ENCODE measurements at places on chromosomes 6 and 20. TPM values are rescaled to one million over a fixed set of nuclear protein-coding genes. Genes with fewer than 3 reads are reported as not detected.

- no peak for ATAC-seq
Observed at GRCh38 chr6:158086054-158086503, 82.0 kb downstream of the SERAC1 start.

Gene MAFB
- total RNA-seq, result 6.6 TPM

- ATAC-seq, result no peak
Observed at GRCh38 chr20:53929974-53930650, 140.3 kb downstream of the BCAS1 start.

Gene OR2H1
- 0.05 TPM for total RNA-seq

GRCh38 chr6:152957796-152958195 is 25.0 kb downstream of the FBXO5 start:
- ATAC-seq, result no peak

DNA sequence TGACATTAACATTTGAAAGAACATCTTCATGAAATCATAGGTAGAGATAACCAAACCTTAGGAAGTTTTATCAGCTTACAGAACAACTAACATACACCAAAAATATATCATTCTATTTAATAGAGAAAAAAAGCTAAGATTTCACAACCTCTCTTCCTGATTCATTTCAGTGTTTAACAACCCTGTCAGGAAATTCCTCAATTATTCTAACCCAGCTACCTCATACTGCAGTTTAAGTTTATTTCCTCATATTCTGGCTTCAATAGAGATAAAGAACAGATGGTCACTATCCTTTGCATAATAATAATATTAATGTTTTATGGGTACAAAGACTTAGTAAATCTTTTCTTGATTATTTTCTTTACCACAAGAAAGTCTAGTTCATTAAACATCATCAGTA is 112.9 kb upstream of the HSF2 start:
- no peak for ATAC-seq

- ATAC-seq, result no peak
Observed at GRCh38 chr6:118680452-118681095, 29.2 kb upstream of the CEP85L start.

Gene TRIM31
- 0.25 TPM for total RNA-seq

DNA sequence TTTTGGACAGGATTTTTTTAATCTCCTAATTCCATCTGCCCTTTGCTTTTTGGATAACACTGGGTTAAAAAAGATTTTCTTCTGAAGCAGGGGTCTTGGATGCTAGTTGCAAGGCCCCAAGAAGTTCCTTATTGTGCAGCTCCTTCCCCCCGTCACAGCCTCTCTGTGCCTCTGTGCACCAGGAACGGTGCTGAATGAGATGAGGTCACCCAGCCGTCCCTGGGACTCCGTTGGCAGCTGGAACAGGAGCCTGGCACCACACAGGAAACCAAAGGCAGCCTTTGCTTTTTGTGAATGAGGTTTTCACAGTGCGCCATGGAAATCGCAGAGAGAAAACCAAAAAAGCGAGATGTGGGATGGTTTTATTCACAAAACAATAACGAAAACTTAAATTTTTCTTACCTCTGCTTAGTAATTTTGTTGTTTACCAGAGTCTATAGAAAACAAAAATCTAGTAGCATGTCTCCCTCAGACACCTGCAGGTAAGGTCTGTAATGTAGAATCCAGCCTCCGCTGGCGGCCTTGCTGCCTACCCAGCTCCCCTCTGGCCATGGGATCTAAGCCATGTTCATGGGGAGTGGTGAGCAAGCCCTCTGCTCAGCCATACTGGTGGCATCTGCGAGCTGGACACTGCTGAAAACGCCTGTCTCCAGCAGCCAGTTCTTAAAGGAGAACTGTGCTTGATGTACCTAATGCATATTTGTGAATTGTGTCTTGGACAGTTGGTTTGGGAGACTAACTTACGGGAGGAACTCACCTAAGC is 40.4 kb upstream of the SYNJ2 start:
- no peak for ATAC-seq

DNA sequence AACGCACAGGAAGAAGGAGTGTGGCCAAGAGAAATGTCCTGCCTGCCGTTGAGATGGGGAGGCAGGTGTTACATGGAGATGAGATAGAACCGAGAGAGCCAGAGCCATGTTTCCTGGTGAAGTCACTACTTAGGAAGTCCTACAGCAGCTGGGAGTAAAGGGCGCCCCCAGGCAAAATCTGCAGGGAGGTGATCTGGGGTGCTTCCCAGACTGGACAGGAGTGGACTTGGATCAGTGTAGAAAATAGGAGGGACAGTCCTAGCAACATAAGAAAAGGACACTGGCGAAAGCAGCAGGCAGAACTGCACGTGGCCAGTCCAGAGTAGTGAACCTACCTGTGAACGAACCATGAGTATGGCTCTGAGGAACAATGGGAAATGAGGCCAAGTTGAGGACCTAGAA is 85.3 kb downstream of the CD164 start:
- ATAC-seq, result no peak

Gene NEU1
- 43.1 TPM for total RNA-seq

- ATAC-seq, result no peak
Observed at GRCh38 chr20:20446425-20447015, 78.6 kb downstream of the INSM1 start.

Gene TTI1
- 21.0 TPM for total RNA-seq

Gene IFNGR1
- total RNA-seq, result 34.8 TPM

DNA sequence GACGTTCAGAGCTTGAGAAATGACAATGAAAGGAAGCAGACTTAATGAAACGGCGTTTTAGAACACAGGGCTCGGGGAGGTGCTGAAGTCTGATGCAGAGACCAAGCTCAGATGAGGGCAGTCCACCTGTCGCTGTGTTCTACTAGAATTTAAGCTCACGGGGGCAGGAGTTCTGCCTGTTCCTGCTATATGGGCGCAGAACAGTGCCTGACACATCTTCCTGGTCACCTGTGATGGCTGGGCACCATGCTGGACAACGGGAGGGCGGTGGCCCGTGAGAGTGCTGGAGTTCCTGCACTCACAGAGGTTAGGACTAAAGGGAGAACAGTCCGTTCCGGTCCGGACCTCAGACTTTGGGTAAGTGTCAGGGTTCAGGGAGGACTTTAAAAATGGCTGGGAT is 130.6 kb downstream of the ERMARD start:
- ATAC-seq, result no peak

DNA sequence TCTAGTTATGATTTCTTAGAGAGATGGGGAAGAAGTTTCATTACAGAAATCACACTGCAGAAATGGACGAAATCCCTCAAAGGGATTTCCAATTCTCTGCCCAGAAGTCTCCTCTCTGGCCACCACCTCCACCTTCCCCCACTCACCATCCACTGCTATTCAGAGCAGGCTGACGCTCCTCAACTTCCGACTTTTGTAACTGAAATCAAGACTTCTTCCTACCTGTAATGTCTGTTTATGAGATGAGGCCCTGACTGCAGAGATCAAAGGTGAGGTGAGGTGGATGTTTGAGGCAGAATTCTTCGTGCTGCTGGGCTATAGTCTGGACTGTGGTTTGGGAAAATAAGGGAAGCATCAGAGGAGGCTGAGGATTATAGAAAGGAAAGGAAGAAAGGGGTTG is 385.2 kb upstream of the ARID1B start:
- no peak for ATAC-seq

Data from motor neuron (in vitro differentiated cells).